ENCODE measurements at places on chromosomes 5 and 9. TPM values are rescaled to one million over a fixed set of nuclear protein-coding genes. Genes with fewer than 3 reads are reported as not detected.

DNA sequence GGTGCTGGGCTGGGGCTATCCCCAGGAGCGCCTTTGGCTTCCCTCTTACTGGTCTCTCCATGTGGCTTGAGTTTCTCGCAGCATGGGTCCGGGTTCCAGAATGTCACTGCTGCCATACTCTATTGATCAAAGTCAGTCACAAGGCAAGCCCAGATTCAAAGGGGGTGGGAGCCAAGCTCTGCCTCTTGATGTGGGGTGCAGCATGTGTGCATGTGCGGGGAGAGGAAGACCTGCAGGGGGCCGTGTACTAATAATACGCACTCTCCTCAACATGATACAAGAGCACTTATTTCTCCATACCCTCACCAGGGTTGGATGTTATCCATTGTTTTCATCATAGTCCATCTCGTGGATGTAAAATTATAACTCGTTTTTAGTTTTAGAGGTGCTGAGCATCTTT is 81.2 kb downstream of the NDFIP1 start:
- DNase-seq: no peak

DNA sequence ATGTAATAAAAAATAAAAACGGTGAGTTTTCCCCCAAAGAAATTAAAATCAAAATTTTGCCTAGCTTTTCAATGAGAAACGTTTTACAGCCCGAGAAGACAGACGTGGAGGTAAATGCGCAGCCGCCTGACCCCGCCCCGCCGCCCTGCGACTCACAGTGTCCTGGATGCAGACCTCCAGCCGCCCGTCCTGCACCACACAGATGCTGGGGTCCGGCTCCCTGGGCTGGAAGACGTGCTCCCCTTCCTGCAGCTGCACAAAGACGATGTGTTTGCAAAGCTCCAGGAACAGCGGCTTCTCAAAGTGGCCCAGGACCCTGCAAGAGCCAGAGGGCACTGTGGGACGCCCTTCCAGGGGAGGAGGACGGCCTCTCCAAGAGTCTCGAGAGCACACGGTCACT is 7.7 kb downstream of the PNPLA7 start:
- no peak for DNase-seq

DNA sequence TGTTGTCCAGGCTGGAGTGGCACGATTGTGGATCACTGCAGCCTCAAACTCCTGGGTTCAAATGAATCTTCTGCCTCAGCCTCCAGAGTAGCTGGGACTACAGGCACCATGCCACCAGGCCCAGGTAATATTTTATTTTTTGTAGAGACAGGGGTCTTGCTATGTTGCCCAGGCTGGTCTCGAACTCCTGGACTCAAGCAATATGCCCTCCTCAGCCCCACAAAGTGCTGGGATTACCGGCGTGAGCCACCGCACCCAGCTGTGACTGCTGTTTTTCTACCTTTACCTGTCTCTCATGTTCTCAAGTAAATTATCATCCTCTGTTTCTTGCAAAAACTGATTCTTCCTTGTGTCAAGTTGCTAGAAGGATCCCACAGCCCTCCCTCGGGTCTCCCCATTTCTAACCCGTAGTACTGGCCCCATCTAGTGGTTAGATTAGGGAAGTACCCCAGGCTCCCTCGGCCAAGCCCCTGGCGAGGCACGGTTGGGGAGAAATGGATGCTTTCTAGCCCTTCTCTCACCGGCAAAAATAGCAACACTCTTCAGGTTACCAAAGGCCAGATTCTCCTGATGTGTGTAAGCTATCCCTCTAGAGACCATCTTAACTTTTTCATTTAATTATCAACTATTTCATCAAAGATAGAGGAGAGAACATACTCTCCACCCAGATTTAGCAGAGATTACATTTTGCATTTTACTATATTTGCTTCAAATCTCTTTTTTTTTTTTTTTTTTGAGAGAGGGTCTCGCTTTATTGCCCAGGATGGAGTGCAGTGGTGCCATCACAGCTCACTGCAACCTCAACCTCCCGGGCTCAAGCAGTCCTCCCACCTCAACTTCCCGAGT is 19.2 kb upstream of the TOR1B start:
- DNase-seq: peak; percentile 75

DNA sequence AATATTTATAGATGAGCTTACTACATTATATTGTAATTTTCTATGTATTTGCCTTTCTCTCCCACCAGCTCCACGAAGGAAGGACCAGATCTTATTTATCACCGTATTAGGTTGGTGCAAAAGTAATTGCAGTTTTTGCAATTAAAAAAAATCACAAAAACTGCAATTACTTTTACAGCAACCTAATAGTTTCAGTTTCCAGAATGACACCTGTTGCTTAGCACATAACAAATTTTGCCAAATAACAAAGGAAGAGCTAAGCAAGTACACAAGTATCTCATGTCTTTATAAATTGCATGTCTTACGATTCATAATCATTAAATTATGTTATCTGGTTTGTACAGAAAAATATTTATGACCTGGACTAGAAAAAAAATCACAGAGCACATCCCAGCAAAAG is 45.9 kb downstream of the AGXT2 start:
- DNase-seq: no peak

DNA sequence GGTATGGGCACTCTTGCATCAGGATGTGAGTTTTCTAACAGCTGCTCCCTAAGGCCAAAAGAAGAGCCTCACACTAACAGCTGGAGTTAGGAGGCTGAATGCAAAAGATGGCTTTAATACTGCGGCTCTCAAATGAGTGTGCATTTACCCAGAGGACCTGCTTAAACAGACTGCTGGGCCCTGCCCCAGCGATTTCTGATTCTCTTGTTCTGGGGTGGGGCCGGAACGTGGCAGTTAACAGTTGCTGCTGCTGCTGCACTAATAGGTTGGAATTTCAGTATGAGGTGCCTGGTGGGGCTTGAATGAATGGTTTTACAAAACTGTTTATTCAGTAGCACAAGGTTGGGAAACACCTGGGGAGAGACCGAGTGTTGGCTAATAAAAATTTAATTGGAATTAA is 26.1 kb downstream of the HMGCR start:
- DNase-seq: no peak

DNA sequence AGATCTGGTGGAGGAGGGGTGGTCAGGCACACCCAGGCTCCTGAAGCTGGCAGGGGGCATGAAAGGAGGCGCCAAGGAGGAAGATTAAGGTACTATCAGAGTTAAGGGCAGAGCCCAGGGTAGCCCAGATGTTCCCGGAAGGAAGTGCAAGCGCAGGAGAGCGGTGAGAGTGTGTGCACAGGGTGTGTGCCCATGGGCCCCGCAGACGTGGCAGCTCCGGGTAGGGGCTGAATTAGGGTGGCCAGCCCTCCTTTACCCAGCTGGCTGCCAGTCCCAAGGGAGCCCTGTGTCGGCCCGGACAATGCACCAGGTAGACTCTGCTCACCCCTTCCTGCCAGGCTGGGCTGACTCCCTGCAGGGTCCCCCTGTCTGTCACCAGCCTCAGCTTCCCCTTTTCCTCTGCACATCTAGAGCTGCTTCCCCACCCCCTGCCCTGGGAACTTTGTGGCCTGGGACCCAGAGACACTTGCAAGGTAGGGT is at the start of gene SMIM33:
SMIM33 (plus strand) TSS at position 184 of the 480 bp plus-strand sequence; CDS start at position 302, 118 bp downstream.
- DNase-seq: peak; percentile 35

- DNase-seq: no peak
Measured at GRCh38 chr9:24118190-24118589, 292.1 kb upstream of the ELAVL2 start.

GRCh38 chr9:111838439-111838838 is 43.7 kb upstream of the SHOC1 start:
- no peak for DNase-seq

GRCh38 chr9:84542554-84542953 is 127.0 kb upstream of the NTRK2 start:
- no peak for DNase-seq

DNA sequence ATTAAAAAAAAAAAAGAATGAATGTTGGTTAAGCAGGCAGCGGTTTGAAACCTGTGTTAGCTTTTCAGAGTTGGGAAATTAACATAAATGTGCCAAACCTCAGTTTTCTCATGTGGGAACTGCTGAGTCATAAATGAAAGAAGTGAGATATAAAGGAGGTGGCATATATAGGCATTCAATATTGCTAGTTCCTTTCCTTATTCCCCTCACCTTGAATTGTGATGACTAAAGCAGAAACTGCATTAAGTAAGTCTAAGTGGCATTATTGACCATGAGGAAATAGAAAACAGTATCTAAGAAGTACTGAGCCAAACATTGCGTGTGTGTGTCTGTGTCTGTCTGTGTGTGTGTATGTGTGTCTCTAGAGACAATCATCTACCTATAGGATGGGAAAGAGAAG is 691.2 kb downstream of the TLR4 start:
- DNase-seq: no peak

DNA sequence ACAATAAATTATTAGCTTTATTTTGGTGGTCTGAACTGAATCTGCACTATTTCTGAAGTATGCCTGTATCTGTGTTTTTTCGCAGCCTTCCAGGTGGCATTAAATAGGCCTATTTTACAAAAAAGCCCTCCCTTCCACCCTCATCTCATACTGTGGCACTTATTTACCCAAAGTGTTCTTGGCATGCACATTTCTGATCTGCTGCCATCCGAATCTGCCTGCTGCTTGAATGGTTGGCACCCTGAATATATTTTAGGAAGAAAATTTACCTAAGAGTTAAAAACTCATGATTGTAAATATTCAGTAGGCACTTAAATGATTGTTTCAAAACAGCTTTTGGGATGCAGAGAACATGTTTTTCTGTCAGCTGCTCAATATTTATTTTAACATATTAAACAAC is 150.1 kb downstream of the SLC28A3 start:
- no peak for DNase-seq

DNA sequence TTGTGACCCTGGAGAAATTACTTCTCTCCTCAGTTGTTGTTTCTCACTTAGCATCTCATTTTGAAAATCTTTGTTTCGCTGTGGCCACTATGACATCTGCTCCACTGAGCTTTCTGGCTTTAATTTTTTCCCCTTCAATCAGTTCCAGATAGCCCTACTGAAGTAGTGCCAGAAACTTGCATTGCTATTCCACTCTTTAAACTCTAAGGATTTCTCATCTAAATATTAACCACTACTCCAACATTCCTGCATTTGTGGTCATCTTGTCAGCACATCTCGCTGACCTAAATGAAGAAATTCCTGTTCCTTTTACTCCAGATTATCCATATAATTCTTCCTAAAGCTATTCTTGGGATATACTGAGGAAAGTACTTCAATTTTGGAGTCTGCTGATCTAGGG is 15.3 kb upstream of the NOL6 start:
- DNase-seq: no peak

GRCh38 chr5:179818746-179819295 is 1.9 kb upstream of the SQSTM1 start:
- DNase-seq: peak; percentile 87

DNA sequence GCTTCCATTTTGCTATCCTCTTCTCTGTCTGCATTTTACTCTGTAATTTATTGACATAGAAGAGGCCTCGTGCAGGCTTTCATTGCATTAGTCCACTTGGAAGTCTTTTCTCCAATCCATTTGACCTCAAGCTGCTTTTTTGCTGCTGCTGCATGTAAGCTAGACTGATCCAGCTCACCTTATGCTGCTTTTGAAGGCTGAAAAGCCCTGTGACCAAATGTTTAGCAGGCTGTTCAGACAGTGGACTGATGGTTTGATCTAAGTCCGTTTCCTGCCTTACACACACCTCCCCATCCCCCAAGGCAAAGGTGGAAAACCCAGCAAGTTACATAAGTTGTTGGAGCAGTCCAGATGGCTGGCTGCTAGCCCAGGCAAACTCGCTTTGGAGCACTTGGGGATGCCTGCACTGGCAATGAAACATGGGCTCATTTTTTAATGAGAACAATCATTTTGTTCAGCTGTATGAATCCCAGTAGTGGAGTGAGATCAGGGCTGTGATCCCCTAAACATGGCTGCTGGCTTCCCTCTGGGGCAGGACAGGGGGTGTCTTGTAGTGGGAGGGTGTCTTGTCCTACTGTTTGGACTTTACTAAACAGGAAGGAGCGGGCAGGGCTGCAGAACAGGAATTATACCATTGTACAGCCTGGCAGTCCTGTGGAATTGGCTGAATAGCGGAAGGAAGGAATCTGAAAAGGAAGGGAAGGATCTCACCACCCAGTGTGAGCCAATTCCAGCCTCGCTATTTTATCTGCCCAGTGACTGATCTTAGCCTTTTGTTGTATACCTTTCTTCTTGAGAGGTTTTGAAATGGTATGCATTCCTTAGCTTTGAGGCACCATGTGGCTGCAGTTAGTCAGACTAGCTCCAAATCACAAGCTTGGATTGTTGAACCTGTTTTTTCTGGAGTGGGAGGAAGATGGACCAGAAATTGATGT is 212.0 kb downstream of the ARHGAP26 start:
- DNase-seq: no peak

- DNase-seq: peak; percentile 50
Measured at GRCh38 chr9:571066-571465, 270.4 kb upstream of the DMRT1 start.

DNA sequence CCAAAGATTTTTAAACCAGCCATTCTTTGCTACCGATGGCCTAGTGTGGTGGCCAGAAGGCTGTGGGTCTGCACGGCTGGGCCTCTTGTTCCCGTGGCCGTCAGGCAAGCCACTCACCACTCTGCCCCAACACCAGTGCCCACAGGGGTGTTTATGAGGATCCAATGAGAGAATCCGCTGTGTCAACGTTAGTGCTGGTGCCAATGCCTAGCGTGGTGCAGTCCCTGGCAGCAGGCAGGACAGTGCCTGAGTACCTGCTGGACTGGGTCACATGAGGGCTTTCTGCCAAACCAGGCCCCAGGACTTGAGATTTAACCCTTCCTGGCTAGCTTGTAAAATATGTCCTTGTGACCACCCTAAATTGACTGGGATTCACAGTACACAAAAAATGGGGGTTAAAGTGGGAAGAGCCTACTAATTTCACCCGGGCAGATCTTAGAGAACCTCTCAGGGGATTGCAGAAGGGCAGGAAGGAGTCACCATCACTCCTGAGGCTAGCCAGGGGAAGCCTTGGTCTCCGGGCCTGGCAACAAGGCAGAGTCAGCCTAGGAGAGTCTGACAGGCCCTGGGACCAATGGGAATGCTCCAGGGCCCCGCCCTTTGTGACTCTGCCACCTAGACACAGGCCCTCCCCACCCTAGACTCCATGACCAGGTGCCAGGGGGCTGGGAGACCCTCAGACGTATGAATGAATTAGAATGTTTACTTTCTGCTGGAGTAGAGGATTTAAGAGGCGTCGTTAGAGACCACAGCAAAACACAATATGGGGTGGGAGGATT is 63.2 kb upstream of the FSTL4 start:
- DNase-seq: no peak

GRCh38 chr9:115883467-115884329 is 269.9 kb upstream of the PAPPA start:
- DNase-seq: peak; percentile 7

- peak; percentile 43 for DNase-seq
Measured at GRCh38 chr5:73946278-73946677, 320.3 kb downstream of the ARHGEF28 start.

- DNase-seq: no peak
Measured at GRCh38 chr9:124297551-124297901, 39.8 kb downstream of the NEK6 start.

LHFPL2 gene
- total RNA-seq: 24.0 TPM

GABRA6 gene
- total RNA-seq: not detected

SLC46A2 gene
- total RNA-seq: not detected

C9 gene
- total RNA-seq: not detected

NOXA1 gene
- not detected for total RNA-seq

FBP2 gene
- not detected for total RNA-seq
